T-cell (primary cell): ENCODE measurements at places on chromosomes 11 and 22.

- DNase-seq: no peak
Observed at GRCh38 chr11:38392176-38392575, 1794.1 kb upstream of the RAG2 start.

DNA sequence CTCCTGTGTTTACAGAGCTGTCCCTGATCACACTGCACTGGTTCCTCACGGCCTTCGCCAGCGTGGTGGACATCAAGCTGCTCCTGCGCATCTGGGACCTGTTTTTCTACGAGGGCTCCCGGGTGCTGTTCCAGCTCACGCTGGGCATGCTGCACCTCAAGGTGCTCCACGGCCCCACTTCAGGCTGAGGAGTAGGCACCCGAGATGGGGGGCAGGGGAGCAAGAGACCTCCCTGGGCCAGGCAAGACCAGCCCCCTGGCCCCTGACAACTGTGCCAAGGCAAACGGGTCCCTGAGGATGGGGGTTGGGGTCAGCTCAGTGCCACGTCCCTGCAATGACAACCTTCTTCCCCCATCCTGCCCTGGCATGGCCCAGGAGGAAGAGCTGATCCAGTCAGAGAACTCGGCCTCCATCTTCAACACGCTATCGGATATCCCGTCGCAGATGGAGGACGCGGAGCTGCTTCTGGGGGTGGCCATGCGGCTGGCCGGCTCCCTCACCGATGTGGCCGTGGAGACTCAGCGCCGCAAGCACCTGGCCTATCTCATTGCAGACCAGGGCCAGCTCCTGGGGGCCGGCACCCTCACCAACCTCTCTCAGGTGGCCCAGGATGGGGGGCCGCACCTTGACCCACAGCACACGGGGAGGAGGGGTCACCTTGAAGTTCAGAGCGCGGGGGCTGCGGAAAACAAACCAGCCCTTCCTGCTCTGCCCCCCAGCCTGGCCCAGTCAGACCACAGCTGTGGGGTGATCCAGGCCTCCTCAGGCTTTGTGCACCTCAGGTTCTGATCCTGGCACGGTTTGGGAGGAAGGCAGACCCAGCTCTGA is 35.9 kb downstream of the SGSM3 start:
- no peak for DNase-seq

- DNase-seq: no peak
Observed at GRCh38 chr11:83249972-83250593, 36.1 kb downstream of the CCDC90B start.

GRCh38 chr11:123405123-123405592 is 24.9 kb upstream of the GRAMD1B start:
- no peak for DNase-seq

GRCh38 chr11:36105743-36106581 is 162.1 kb downstream of the LDLRAD3 start:
- DNase-seq: no peak

DNA sequence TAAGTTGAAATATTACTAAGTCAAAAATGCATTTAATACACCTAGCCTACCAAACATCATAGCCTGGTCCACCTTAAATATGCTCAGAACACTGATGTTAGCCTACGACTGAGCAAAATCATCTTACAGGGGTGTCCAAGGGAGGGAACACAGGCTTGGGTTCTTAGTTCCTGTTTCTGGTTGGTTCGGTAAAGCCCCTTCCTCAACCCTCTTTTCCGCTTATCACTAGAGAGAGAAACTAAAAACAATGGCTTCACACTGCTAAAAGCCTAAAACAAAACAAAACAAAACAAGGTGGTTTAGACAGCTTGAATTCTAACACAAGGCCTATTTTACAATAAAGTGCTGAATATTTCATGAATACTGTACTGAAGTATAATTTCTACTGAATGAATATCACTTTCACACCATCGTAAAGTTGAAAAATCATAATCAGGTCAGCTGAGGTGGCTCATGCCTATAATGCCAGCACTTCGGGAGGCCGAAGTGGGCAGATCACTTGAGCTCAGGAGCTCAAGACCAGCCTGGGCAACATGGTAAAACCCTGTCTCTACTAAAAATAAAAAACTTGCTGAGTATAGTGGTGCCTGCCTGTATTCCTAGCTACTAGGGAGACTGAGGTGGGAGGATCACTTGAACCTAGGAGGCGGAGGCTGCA is 118.0 kb downstream of the SIK3 start:
- DNase-seq: no peak

GRCh38 chr11:60334005-60334620 is 7.1 kb downstream of the MS4A6E start:
- DNase-seq: peak; percentile 67

- DNase-seq: no peak
Observed at GRCh38 chr22:45481661-45482060, 21.0 kb upstream of the FBLN1 start.

GRCh38 chr11:61572913-61573312 is 8.0 kb downstream of the SYT7 start:
- no peak for DNase-seq

- DNase-seq: no peak
Observed at GRCh38 chr11:44779736-44780520, 53.2 kb downstream of the TSPAN18 start.

DNA sequence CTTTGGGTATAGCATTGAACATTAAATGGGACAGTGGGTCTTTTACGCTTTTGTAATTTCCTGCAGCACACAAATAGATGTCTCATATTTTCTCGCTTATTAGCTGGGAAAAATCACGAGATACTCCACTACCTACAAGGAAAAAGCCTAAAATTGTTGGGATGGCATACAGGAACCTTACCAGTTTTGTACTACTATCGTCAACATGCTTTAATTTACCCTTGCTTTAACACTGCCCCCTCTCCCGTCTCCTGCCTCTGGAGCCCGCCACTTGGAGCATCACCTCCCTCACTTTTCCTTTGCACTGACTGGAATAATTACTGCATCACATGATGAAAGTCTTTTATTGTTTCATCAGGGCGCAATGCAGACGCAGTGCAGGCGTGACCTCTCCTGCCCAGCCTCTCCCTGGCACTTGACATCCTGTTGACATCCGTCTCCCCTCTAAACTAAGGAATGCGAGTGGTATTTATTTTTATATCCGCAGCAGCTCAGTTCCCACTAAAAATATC is 1.0 kb upstream of the FNBP4 start:
- DNase-seq: no peak

- no peak for DNase-seq
Observed at GRCh38 chr11:128232588-128232987, 354.8 kb downstream of the ETS1 start.
